NCI-H187 (cell line): ENCODE measurements at places on chromosomes 5 and 9.

GRCh38 chr5:180390441-180391190, 37.5 kb upstream of the GFPT2 start:
- DNase-seq: no peak

- peak; percentile 40 for DNase-seq
Observed at GRCh38 chr9:69421908-69422801, 97.1 kb downstream of the ENTREP1 start.

- DNase-seq: no peak
Observed at GRCh38 chr5:82525626-82526025, 247.5 kb upstream of the RPS23 start.

DNA sequence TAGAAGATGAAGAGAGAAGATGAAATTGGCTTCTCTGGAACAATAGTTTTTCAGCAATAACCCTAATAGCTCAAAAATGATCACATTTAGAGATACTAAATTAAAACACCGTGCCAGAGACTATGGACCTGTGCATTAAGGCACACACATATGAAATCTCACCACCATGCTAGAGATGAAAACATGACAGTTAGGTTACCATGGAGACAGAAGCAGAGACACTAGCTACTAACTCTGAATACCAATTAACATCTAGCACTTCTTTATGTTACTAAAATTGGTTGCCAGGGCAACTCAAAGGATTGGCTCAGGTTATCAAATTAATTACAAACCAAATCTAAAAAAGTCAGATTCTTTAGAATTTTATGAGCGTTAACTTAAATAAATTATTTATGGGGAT, 337.7 kb downstream of the PLK2 start:
- no peak for DNase-seq

- DNase-seq: no peak
Observed at GRCh38 chr9:126646162-126646561, 32.4 kb downstream of the LMX1B start.

GRCh38 chr5:137072361-137073115, 426.6 kb downstream of the SPOCK1 start:
- no peak for DNase-seq

DNA sequence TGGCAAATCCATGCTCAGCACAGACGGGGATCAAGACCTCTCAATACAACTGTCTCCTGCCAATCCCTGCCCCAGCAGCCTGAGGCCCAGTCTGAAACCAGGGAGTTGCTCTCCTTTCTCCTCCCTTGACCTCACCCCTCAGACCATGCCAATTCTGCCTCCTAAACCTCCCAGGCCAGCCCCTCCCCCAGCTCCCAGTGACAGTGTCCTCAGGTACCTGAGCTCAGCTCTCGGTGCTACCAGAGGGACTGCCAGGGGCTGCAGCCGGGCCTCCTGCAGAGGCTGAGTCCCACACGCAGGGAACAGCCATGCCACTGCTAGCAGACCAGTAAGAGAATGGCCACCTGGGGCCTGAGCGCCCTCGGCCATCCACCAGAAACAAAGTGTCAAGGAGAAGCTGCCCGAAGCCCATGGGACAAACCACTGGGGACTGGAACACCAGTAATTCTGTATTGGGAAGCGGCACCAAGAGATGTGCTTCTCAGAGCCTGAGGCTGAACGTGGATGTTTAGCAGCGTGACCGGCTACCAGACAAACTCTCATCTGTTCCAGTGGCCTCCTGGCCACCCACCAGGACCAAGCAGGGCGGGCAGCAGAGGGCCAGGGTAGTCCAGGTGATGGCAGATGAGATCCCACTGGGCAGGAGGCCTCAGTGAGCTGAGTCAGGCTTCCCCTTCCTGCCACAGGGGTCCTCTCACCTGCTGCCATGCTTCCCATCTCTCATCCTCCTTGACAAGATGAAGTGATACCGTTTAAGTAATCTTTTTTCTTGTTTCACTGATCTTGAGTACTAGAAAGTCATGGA, 557 bp upstream of the IL3 start:
- DNase-seq: no peak

DNA sequence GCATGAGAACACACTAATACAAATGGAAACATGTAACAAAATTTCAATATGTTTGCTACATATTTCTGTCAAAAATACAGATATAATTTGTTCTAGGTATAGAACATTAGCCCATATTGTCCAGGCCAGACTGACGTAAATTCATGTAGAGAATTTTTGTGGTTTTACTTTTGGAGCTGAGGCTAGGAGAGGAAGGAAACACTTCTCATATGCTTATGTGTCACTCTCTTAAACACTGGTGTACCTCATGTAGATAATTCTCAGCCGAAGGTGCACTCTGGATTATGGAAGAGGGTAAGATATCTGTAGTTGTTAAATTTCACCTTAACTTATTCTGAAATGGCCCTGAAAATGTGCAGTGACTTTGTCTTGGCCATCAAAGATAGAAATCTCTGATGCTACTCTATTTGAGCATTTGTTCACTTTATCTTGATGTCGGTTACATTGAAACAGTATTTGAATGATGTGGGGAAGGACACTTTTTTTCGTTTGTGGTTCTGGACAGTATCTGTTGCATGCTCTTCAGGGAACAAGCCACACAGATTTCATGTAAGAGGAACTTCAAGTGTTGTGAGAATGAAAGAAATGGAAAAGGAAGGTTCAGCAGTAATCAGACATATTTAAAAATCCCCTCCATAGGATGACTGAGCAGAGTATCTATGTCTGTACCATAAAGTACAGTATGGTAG, 202.7 kb downstream of the SPATA31D1 start:
- DNase-seq: no peak

DNA sequence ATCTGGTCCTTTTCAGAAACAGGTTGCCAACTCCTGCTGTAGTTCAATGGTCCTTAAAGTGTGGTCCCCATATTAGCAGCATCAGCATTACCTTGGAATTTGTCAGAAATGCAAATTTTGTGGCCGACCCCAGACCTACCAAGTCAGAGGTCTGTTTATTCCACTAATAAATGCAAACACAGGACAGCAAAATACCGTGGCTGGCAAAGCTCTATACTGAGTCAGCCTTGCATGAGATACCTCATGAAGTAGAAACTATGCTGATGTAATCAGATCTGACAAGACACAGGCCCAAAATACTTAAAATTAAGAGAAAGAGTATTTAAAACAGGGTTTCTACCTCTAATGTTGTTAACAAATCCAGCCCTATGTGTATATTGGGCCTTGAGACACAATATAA, 3.0 kb downstream of the GOLM1 start:
- DNase-seq: no peak

DNA sequence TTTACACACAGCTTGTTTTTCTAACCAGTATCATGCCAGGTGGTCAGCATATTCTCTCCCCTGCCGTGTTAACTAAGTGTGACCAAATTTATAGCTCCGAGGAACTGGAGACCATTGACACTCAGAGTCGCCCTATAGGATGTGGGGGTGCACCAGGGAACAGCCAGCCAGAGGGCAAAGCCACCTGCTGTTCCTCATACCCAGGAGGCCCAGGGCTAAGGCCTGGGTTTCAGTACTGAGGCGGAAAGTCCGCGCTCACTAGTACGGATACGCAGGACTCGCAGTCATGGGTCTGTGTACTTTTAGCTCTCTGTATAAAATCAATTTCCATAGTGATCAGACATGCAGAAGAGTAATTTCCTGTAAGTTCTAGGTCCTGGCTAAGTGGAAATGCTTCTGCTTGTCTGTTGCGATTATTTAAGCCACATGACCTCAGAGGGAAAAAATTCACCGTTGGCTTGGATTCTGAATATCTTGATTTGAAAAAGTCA, 247.0 kb downstream of the AOPEP start:
- DNase-seq: no peak
